ENCODE measurements at places on chromosomes 11 and 22. TPM values are rescaled to one million over a fixed set of nuclear protein-coding genes. Genes with fewer than 3 reads are reported as not detected.

The MYO7A gene
- 0.23 TPM for total RNA-seq

The SMIM35 gene
- total RNA-seq: not detected

The SCGB1D2 gene
- not detected for total RNA-seq

The SGSM1 gene
- under 0.01 TPM for total RNA-seq

The PRAME gene
- total RNA-seq: not detected

The C11orf52 gene
- 2.0 TPM for total RNA-seq

The SHANK3 gene
- total RNA-seq: 3.8 TPM

The CLCF1 gene
- 12.0 TPM for total RNA-seq

The OR56A1 gene
- total RNA-seq: not detected

The HPX gene
- not detected for total RNA-seq

The C2CD2L gene
- total RNA-seq: 5.8 TPM

The PDE3B gene
- total RNA-seq: 0.34 TPM

The ACCSL gene
- not detected for total RNA-seq

The UCP3 gene
- 0.47 TPM for total RNA-seq

The NAV2 gene
- 10.7 TPM for total RNA-seq

The INPP5J gene
- 0.17 TPM for total RNA-seq

The HEPHL1 gene
- total RNA-seq: not detected

The VSIG2 gene
- not detected for total RNA-seq

The SLC22A12 gene
- not detected for total RNA-seq

The OR52I1 gene
- total RNA-seq: not detected

The MIOX gene
- total RNA-seq: 0.43 TPM

The ACTN3 gene
- total RNA-seq: under 0.01 TPM

The LDHAL6A gene
- total RNA-seq: not detected

Data from pericardium fibroblast (primary cell).